Activated naive CD8-positive, alpha-beta T cell treated with anti-CD3 and anti-CD28 coated beads, Interleukin-2, amount 10 ng/mL, durations not matched to agents 7 days and 5 days (primary cell): ENCODE measurements at places on chromosomes 7 and 10.

DNA sequence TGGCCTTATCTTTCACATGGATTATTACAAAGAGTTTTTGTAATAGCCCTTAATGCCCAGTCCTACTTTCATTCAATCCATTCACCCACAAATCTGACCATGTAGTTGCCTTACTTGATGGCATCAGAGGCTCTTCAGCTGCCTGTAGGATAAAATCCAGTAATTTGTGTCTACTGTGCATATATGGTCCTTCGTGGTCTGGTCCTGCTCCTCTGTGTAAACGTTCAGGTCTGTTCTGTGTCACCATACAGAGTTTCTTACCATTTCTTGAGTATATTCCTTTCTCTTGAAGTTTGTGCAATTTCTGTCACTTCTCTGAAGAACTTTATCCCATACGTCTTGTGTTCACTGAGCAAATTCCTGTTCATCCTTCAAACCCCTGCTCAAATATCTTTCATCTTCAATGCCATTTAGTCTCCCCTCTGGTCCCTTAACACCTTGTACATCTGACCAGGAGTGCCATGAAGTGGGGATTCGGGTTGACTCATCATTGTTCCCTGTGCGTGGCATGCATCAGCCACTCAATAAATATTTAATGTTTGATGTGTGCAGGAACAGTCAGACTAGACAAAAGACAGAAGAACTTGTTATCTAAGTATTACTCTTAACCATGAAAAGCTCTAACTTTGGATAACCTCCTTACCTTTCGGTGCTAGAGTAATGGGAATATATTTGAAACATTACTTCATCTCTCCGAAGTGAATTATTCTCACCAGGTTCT is 98.6 kb upstream of the RPA3 start:
- DNase-seq = no peak

DNA sequence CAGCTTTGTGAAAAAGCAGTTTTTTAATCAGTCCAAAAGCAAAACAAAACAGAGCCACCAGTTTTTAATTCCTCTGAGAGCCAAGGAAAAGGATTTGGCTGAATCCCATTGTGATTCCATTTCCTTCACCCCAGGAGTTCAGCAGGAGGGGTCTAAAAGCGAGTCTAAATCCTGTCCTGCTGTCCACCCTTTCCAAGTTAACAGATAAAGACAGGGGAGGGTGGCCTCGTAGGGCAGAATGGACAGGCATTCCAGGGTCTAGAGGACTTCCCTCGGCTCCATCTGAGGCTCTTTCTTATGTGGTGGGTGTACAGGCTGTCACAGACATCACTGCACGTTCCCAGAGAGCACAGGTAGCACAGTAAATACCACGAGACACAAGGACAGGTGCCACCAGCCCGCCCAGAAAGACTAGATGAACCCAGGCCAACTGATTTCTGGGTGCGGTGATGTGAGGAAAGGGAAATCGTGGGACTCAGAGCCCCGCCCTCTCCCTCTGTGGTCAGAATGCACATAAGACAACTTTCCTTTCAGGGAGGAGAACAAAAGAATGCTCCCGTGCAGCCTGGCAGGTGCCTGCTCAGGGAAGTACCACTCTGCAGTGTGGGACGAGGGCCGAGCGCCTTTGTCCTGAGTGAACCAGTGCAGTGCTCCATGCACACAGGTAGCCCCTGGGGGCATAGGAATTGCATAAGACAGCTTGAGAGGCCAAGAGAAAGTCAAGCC is 119.7 kb downstream of the ABLIM1 start:
- DNase-seq = peak; percentile 60

GRCh38 chr7:974172-974571 is 1.2 kb downstream of the COX19 start:
- no peak for DNase-seq

GRCh38 chr10:86662186-86663045 is 5.9 kb upstream of the LDB3 start:
- DNase-seq = no peak

DNA sequence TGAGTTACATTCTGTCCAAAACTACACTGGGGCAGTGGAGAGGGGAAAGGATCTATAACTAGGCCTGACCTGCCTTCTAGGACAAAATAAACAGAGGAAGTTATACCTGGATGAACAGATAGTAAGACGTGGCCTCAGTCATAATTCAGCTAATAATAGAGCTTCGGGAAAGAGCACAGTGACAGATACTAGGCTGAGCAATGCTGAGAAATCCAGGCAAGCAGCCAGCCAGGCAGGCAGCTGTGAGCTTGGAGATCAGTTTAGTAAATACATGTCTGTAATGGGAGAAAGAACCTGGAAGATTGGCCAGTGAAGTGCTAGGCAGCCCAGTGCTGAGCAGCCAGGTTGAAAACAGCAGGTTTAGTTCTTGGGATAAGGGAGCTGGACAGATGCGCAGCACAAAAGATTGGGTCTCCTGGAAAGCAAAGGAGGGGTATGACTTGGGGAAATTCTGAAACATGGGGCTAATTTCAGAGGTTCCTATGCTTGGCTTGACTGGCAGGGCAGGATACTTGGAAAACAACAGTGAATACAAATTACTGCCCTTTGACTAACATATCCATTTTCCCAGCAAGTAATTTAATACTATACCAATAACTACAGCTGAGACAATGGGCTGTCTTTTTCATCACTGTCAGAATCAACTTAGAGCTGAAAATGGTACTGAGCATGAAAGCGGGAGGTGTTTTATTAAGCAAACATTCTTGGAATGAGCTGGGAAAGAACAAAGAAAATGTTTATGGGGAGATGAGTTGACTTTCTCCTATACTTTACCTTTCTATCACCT is 140.8 kb downstream of the DGKB start:
- no peak for DNase-seq

DNA sequence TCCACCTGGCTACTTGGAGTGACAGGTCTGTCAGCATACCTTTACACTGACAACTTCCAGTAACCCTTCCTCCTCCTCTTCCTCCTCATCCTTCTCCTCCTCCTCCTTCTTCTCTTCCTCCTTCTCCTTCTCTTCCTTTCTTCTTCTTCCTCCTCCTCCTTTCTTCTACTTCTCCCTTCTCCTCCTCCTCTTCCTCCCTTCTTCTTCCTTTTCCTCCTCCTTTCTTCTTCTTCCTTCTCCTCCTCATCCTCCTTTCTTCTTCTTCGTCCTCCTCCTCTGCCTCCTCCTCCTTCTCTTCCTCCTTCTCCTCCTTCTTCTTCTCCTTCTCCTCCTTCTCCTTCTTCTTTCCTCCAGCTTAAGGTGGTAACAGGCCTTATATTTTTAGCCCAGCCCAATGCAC is 109.3 kb upstream of the PLXDC2 start:
- no peak for DNase-seq

DNA sequence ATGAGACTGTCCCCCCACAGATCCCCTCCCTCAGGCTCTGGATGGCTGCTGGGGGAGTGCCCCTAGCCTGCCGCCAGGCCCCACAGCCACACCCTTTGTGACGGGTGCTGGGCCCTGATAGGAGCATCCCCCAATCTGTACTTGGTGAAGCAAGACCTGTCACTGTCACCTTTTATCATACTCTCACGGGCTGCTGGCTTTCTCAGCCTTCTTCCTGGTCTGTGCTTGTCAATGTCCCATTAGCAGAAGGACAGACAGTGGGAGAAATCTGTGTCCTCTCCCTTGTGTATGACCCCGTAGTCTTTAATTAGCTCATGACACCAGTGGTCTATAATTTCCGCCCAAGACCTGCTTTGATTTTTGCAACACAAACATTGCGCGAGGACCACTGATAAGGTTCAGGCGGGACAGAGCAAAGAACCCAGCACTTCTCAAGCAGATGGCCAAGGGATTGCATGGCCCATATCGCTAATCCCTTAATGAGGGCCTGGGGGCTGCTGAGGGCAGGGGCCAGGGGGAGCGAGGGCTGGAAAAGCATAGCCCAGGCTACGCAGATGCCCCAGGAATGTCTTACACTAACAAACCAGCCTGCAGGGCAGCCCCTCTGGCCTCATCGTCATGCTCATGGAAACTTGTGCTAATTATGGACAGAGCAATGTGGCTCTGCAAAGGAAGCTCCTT is 127.8 kb downstream of the PTPN20 start:
- peak; percentile 8 for DNase-seq

DNA sequence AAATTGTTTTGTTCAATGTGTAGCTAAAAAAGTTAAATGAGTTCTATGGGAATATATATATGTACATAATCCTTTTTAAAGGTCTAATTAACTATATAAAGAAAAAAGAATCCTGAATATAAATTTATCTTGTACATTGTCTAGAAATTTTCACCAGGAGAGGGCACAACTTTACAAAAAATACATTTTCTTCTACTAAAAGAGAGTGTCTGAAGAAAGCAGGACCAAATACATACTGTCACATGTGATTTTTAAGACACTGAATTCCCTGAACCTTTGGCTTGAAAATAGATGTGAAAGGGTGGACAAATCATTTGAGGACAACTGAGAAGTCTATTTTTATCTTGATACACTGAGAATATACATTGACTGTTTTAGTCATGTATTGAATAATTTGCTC is 204.3 kb downstream of the DGKB start:
- DNase-seq = no peak

DNA sequence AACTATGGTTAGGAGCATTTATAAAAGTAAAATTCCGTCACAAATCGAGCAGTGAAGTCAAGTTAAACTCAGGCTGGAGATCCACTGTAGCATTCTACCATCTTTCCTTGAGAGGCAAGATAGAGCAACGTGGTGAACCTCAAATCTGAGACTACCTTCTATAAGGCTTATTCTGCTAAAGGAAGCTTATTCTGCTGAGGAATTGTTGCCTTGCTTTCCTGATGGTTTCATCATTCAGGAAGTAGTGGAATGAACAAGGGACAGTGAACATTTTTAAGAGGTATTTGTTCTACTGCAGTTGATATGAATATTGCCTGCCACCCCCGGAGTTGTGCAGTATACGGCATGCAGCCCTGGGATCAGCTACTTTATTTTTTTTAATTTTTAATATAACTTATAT is 170.8 kb downstream of the VPS50 start:
- no peak for DNase-seq

DNA sequence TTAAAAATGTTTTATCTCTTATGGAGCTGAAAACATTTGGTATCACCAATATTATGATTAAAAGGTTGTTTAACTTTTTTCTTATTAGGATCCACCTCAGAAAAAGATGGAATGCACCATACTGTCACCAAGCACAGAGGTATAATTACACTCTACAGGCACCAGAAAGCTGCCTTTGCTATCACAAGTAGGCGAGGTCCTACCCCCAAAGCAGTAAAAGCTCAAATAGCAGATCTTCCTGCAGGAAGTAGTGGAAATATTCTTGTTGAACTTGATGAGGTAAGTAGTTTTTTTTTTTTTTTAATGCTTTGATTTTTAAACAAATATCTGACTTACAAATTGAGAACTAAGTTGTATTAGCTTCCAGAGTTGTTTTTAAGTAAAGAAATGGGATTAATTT is 68.5 kb downstream of the BTAF1 start:
- DNase-seq = no peak

GRCh38 chr7:55127622-55128081 is 108.8 kb downstream of the EGFR start:
- no peak for DNase-seq

DNA sequence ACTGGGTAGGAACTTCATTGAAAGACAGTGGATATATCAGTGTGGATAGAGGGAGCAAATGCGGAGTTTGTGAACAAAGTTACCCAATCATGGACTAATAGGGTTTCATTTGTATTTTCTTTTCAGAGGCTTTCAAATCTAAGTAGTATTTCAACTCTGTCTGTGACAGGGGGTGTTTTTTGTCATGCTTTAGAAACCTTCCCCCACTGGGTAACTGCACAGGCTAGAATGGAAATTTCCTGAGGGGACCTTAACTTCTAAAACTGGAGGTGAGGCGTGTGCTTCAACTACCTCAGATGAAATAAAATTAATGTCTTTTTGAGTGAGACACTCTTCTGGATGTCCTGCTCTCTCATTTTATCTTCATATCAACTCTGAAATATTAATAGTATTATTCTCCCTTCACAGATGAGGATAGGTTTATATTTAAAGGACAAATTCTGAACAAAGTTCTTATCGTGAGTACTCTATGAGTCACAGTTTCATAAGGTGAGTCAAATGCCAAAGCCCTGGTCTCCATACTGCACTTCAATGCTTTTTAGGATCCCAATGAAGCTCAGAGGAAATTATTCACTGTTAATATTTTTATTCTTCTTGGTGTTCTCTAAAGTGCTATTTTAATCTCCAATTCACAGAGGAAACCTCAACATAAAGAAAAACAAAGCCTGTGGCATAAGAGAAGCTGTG is 770.6 kb downstream of the CCSER2 start:
- DNase-seq = no peak

DNA sequence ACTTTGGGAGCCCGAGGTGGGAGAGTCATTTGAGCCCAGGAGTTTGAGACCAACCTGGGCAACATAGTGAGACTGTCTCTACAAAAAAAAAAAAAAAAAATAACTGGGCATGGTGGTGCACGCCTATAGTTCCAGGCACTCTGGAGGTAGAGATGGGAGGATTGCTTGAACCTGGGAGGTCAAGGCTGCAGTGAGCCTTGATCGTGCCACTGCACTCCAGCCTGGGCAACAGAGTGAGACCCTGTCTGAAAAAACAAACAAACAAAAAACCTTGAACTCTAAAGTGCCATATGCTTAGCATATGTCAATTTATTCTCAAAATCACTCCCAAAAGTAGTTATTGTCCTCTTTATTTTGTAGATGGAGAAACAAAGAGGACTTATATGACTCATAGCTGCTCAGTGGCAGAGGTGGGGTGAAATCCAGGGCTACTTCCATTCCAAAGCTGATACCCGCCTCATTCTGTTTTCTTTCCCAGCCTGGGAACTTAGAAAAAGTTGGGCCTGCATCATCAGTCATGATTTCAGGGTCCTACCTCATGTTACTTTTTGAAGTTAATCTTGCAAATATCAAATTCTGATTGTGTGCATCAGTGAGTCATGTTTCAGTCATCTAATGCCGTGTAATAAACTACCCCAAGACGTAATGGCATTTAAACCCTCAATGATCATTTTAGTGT is 13.3 kb downstream of the DHTKD1 start:
- DNase-seq = no peak

- DNase-seq = no peak
Measured at GRCh38 chr10:88525371-88526069, 57.6 kb downstream of the RNLS start.

- DNase-seq = no peak
Measured at GRCh38 chr10:91683975-91684374, 51.1 kb upstream of the PPP1R3C start.

GRCh38 chr10:3755440-3756359 is 29.3 kb downstream of the KLF6 start:
- DNase-seq = no peak
